Activated T-helper 9 cell treated with anti-CD3 and anti-CD28 coated beads, Interleukin-2, amount 50 U/mL, for 16 hours (primary cell): ENCODE measurements at places on chromosomes 16 and 17.
A peak's percentile ranks its signal among the peaks of the same experiment; 100 is the strongest.

DNA sequence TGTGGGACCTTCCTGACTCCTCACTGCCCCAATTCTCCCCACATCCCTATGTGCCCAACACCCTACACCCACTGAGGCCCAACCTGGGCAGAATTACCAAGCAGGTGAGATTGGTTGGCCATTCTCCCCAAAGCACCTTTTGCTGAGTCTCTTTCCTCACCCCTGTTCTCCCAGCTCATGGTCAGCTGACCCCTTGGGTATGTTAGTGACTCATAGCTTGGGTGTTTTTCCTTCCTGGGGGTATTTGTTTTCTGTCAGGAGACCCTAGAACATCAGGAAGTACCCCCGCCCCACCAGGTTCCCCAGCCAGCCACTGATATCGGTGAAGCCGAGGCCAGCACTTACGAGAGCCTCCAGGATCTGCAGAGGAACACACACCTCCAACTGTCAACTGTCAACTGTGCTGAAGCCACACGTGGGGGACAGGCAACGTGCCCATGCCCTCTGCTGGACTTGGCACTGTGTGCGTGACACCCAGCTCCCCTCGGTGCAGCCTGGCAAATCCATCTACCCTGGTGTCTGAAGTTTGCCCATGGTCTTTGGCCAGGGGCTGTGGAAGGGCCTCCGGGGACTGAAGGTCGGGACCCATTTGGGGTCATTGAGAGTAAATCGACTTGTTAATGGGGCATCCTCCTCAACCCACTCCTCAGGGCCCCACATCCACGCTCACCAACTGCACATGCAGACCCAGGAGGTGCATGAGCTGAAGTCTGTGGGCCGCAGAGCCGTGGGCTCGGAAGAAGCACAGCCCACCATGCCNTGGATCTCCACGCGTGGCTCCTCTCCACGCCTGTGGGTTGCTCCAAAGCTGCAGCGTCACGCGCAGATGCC is 53.1 kb downstream of the METRNL start:
- DNase-seq: no peak

- DNase-seq: no peak
Measured at GRCh38 chr16:78289373-78289772, 189.9 kb downstream of the WWOX start.

DNA sequence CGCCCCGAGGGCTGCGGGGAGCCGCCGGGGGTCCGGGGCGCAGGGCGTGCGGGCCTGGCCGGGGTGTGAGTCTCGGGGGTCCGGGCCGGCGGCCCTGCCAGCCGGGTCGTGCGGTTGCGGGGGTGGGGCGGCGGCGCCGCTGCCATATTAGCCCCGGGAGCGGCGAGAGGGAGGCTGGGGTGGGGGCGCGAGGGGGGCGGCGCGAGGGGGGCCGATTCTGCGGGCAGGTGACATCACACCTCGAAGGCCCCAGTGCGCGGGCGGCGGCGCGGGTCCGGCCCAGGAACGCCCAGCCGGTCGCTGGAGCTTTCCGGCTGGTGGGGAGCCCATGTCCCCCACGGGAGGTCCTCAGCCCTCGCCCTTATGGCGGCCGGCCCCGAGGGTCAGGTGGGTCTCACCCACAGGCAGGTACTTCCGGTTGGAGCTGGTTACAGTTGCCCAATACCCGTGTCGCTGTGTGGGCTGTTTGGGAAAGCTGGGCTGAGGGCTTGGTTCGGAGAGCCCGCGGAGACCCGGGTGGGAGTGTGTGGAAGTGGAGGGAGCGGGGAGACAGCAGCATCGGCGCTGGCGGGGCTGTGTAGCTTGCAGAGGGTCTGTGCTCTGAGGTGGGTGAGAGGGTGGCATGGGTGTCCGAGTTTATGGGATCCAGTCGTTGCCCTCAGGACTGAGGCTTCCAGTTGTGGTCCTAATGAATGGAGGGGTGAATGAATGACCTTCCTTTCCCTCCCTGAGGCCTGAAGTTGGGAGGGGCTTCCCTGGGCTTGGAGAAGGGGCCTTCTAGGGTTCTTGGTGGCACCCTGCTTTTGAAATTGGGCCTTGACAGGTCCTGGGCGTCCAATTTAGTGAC is 804 bp downstream of the ATP6V0C start:
- DNase-seq: peak; percentile 28

GRCh38 chr17:1022278-1023024 is 25.5 kb downstream of the TIMM22 start:
- no peak for DNase-seq

DNA sequence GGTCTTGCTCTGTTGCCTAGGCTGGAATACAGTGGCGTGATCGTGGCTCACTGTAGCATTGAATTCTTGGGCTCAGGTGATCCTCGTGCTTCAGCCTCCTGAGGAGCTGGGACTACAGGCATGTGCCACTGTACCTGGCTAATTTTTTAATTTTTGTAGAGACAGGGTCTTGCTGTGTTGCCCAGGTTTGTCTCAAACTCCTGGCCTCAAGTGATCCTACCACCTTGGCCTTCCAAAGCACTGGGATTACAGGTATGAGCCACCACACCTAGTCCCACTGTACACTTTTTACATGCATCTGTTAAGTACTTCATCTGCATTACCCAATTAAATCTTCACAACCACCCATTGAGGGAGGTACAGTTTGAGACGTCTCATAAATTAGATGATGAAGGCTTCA is 12.4 kb downstream of the TNRC6A start:
- DNase-seq: no peak

GRCh38 chr17:82056729-82057621 is 5.3 kb downstream of the GPS1 start:
- no peak for DNase-seq

- no peak for DNase-seq
Measured at GRCh38 chr16:53112015-53112414, 57.2 kb downstream of the CHD9 start.

DNA sequence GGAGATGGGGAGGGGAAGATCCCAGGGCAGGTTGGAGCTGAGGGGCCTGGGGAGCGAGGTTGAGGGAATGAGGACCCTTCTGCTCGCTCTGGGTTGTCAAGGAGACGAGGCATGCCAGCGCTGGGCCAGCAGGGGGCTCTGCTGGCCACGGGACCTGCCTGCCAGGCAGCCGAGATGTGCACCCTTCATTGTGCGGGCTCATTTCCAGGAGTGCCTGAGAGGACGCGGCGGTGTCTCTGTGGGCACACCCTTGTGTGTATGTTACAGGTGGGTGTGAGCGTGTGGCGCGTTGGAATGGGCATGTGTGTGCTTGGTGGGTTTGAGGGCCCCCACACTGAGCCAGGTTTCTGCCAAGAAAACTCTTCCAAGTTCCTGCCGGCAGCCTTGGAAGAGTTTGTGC is 15.9 kb downstream of the ARHGAP23 start:
- DNase-seq: peak; percentile 42

DNA sequence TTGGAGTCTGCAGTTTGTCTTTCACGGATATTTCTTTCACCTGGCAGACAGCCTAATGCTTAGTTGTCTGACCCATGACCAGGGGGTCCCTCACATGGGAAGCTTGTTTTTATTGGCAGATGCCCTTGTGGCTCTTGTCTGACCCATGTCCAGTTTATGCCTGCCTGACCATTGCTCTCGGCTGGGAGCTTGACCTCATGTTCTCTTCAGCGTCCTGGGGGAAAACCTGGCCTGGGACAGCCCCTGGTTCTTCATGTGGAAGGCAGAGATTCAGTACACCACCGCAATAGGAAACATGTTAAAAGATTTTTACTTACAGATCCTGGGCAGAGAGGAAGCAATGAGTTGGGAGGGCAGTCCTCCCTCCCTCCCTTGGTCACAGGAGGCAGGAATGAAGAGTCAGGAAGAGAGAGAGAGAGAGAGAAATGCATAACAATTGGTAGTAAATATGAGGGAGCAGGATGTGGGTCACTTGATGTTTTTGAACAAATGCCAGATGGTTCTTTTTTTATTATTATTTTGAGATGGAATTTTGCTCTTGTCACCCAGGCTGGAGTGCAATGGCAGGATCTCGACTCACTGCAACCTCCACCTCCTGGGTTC is 302.7 kb upstream of the MYOCD start:
- DNase-seq: no peak
